ENCODE measurements at places on chromosomes 3 and 15.

- no peak for DNase-seq
Measured at GRCh38 chr3:51686512-51687215, 15.6 kb downstream of the TEX264 start.

DNA sequence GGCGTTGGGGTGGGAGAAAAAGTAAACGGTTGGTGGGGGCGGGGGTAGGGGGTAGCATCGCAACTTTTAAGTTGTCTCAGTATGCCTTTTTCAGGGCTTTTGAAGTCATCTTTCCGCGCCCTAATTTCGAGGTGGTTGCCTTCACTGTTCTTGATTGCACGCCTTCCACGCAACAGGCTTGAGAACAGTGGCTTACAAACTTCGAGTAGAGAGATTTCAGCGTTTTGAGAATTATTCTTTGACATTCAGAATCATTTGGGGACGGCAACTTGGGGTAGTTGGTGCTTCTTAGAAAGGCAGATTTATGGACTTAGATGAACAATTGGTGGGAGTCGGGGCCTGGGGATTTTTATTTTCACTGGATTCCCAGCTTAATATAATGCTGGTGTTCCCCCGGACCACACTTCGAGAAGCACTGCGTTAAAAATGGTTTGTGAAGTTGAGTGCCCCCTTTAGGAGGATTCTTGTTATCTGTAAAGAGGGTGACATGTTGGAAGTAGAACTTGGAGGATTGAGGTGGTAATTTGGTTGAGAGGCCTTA, 880 bp downstream of the PPP4R2 start:
- peak; percentile 62 for DNase-seq

DNA sequence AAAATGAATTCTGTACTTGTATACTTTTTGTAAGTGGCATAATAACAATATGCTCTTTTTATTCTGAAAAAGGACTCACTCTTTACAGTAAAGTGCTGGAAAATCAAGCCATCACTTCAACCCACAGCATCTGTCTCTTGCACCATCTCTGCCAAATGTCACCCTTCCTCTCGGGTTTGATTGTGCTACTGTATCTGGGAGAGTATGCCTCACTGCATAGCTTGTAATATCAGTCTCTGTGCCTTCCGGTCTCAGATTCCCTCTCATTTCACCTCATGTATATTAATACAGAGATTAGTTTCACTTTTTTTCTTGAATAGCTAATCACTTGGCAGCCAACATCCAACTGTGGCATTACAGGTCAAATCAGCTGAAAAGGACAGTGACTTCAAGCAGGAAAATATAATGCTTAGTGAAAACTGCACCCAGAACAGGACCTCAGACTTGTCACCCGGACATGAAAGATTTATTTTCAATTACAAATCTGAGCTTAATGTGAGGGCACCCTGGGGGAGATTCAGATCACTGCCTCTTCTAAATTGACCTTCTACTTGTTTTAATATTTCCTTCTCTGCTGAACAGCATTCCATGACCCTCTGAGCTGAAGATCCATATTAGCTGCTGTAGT, 605.8 kb upstream of the NAALADL2 start:
- no peak for DNase-seq

DNA sequence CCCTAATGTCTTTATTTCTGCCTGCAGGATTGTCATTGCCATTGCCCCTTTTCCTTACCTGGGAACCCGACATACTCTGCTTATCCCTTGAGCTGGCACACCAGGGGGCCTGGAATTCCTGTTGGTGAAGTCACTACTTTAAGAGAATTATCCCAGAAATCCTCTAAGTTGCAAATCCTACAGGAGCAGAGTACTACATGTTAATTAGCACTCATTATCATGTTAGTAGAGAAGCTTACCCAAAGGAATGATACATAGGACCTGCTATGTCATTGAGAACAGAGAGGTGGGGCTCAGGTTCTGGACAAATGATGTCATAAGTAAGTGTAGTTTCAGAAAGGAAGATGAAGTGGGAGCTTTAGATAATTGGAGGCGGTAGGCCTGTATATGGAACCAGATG, 27.4 kb downstream of the SCG5 start:
- DNase-seq: no peak

DNA sequence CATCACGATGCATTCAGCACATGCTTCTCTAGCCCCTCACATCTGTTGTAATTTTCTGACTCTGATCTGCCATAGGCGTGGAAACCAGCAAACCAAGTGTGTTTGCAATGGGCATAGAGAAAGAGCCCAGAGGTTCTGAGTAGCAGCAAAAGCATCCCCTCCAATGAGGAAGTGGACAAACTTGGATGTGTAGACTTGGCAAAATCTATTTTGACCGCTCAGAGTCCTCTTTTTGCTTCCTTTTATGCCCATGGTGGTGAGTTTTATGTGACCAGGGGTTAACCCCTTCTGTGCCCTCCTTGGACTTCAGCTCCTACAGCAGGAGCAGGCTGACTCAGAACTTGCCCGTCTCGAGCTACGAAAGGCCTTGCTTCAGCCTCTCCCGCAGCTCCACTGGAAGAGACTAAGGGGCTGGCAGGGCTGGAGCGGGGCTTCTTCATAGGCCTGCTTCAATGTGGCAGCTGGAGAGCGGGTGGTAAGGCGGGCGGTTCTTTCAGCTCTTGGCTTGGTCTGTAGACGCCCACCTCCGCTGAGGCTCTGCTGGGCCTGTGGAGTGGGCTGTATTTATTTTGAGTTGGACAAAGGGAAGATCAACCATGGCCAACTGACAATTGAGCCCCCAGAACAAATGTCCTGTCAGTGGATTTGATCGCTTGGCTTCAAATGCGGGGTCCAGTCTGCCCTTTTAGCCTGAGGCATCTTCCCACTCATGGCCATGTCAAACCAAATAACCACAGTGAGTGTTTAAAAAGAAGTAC, 6.5 kb upstream of the ETV5 start:
- no peak for DNase-seq

- no peak for DNase-seq
Measured at GRCh38 chr3:196995646-196996355, 27.2 kb upstream of the PIGZ start.

- peak; percentile 60 for DNase-seq
Measured at GRCh38 chr3:64684715-64685261, 3.0 kb downstream of the ADAMTS9 start.

DNA sequence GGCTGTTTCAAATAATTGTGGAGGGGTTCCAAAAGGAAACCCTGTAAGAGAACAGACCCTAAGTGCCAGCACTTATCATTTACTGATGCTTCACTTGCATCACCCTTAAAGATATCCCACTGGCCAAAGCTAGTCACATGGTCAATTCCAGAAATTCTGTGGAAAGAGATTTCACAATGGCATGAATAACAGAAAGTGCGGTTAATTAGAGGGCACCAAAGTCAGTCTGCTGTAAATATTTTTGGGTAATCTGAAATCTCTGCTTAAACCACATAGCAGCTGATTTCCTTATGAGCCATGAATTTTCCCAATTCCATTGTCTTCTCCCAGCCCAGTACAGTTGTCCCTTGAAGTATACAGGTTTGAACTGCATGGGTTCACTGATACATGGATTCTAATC, 346.1 kb downstream of the SI start:
- no peak for DNase-seq
